ENCODE measurements at places on chromosomes 16 and 17. TPM values are rescaled to one million over a fixed set of nuclear protein-coding genes. Genes with fewer than 3 reads are reported as not detected.

ACSM3 gene
- 59.7 TPM for polyA plus RNA-seq

RCVRN gene
- polyA plus RNA-seq: 0.17 TPM

UTS2R gene
- not detected for polyA plus RNA-seq

DNA sequence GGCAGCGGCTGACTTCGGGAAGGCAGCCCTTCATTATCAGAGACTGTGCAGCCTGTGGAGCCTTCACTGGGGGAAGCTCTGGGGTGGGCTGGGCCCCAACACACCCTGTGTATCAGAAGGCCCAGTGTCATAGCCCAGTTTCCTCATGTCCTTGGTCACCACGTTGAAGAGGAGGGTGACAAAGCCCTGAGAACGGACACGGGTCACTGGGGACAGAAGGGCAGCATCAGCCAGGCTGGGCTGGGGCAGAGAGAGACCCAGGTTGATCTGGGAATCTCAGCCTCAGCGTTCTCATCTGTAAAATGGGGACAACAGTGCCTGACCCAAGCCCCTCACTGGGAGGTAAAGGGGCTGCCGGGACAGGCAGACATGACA lies 19.3 kb downstream of the B9D1 start:
- no peak for DNase-seq

DNA sequence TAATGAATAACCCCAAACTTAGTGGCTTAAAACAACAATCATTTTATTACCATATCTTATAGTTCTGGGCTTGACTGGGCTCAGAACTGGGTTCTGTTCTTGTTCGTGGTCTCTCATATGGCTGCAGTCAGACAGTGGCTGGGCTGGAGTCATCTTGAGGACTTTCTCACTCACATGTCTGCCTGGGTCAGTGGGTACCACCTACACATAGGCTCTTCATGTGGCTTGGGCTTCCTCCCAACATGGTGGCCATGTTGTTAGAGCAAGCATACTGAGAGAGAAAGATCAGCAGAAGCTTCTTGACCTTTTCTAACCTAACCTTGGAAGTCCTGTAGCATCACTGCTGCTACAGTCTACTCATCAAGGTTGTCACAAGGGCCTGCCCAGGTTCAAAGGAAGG lies 158.6 kb upstream of the SDK2 start:
- no peak for DNase-seq
